ENCODE measurements at places on chromosomes 3 and 15.

GRCh38 chr15:60800299-60801072 lies 321.5 kb upstream of the ICE2 start:
- H3K4me3 ChIP-seq: no peak overlapping the region
- no peaks in the 10 kb centered on the region for H3K4me1 ChIP-seq
- no peaks in the 10 kb centered on the region for H3K36me3 ChIP-seq
- H3K27me3 ChIP-seq: no peaks in the 10 kb centered on the region
- no peak for DNase-seq

DNA sequence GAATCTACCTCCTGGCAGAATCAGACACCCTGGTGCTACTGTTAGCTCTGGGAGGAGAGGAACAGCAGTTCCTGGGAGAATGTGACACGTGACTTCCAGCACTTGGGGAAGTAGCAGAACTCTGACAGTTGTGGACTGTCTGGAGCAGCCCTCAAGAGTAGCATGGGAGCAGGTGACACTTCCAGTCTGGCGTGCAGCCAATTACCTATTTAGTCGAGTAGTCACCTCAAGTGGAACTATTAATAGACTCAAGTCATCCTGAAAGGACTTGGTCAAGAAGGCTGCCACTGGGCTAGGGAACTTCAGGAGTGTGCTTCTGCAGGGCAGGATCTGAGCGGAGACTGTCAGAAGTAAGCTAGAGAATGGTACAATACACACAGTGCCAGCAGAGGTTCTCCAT lies 62.3 kb downstream of the MTHFS start:
- peaks cover 9% of the 10 kb centered on the region for H3K36me3 ChIP-seq
- no peaks in the 10 kb centered on the region for H3K27me3 ChIP-seq
- no peak for DNase-seq
- H3K27ac ChIP-seq: no peak overlapping the region

DNA sequence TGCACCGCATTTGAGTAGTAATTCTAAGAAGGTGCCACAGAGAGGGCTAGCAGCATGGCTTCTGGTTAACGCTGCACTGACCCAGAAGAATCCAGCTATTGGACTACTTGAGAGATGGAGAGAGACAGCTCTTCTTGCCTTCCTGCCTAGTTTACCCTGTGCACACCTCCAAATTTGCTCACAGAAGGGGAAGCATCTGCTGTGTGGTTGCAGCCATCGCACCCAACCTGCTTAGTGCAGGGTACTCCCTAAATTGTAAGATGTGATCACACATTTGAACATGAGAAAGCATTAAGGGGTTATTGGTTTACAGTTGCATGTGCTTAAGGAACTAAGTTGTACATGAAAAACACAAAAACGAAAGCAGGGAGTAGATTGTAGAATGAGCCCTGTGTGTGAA lies 122.1 kb downstream of the FOXB1 start:
- H3K4me1 ChIP-seq: peaks cover 23% of the 10 kb centered on the region
- no peak overlapping the region for H3K4me3 ChIP-seq
- H3K36me3 ChIP-seq: no peaks in the 10 kb centered on the region
- H3K27ac ChIP-seq: no peak overlapping the region

DNA sequence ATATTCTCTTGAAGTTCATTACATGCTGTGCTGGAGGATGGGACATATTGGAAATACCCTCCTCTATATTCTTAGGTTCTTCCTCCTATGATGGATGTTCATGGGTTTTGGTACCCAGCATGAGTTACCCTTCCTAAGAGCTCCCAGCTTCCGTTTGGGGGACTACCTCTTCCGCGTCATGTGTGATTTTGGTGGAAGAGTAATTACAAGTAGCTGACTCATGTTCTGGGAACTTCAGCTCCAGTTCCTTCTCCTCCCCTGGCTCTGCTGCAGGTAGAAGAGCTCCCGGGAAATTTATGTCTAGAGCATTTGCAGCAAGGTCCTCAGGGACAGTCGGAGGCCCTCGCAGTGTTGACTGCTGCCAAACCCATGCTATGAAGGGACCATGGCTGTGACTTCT lies 208.8 kb upstream of the IL12A start:
- H3K27me3 ChIP-seq: no peaks in the 10 kb centered on the region
- H3K27ac ChIP-seq: no peak overlapping the region
- no peak overlapping the region for H3K4me3 ChIP-seq
- H3K4me1 ChIP-seq: peaks cover 23% of the 10 kb centered on the region
- no peaks in the 10 kb centered on the region for H3K36me3 ChIP-seq

DNA sequence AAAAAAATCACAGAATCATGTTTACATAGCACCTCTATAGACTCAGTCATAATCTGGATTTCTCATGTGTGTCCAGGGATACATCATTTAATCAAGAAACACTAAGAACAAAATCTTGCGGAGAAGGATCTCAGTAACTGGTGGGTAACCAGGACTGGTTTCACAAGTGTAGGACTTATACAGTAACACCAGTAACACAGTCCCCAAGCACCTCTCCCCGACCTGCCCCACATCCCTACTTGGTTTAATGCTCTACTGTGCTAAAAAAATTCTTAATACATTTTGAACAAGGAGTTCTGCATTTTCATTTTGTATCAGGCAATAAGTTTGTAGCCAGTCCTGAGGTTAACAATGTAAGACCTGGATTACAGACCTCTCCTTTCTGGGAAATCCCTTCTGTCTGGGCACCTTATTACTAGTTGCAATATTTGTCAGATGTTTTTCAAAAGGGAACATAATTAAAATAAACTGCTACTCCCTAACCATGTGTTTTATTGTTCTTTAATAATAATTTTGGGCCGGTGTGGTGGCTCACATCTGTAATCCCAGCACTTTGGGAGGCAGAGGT lies 57.6 kb upstream of the BBX start:
- DNase-seq: no peak
- peaks cover 12% of the 10 kb centered on the region for H3K4me1 ChIP-seq
- no peak overlapping the region for H3K4me3 ChIP-seq

- peaks cover 78% of the 10 kb centered on the region for H3K4me1 ChIP-seq
- H3K27me3 ChIP-seq: no peaks in the 10 kb centered on the region
- no peak overlapping the region for H3K4me3 ChIP-seq
- H3K36me3 ChIP-seq: no peaks in the 10 kb centered on the region
Measured at GRCh38 chr3:194574639-194575483, 58.4 kb downstream of the TMEM44 start.

DNA sequence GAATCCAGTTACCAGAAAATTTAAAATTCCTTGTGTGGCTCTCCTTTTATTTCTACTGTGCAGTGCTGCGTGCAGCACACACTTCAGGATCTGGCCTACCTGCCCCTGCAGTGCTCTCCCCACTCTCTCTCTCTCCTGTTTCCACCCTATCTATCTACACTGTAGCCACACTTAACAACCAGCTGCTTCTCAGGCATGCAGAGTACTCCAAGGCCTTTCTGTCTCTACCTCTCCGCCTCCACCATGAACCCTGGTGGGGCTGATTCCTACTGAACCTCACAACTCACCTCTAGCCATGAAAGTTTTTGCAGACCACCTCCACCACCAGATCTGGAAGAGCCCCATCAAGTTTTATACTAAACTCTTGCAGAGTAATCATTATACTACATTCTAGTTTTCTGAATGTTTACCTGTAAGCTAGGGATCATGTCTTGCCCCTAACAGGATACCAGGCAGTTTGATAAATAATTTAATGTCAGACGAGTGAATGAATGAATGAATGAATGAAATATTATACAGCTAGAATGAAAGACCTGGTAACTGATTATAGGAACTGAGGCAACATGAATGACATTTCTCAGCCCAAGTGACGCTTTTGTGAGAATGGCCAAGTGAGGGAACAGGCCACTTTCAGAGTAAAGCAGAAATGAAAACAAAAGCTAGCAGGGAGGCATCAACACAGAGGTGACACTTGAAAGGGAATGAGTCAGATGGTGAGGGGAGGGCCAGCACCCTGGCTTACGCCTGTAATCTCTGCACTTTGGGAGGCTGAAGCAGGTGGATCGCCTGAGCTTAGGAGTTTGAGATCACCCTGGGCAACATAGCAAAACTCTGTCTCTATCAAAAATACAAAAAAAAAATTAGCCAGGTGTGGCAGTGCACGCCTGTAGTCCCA lies 363.5 kb downstream of the FOXP1 start:
- no peaks in the 10 kb centered on the region for H3K4me1 ChIP-seq
- H3K36me3 ChIP-seq: no peaks in the 10 kb centered on the region
- no peaks in the 10 kb centered on the region for H3K27me3 ChIP-seq
- no peak for DNase-seq
- H3K4me3 ChIP-seq: no peak overlapping the region
- H3K27ac ChIP-seq: no peak overlapping the region

- H3K27me3 ChIP-seq: no peaks in the 10 kb centered on the region
- peaks cover 5% of the 10 kb centered on the region for H3K36me3 ChIP-seq
- peaks cover 9% of the 10 kb centered on the region for H3K4me1 ChIP-seq
- DNase-seq: no peak
Measured at GRCh38 chr3:52771334-52771681, 568 bp upstream of the NEK4 start.

- peak overlapping the region; percentile 47 for H3K4me3 ChIP-seq
- no peaks in the 10 kb centered on the region for H3K27me3 ChIP-seq
- H3K4me1 ChIP-seq: peaks cover 44% of the 10 kb centered on the region
- peak overlapping the region; percentile 47 for H3K27ac ChIP-seq
- no peaks in the 10 kb centered on the region for H3K36me3 ChIP-seq
Measured at GRCh38 chr3:128482666-128483656, 10.0 kb downstream of the GATA2 start.

All from PC-9 (cell line).